Right atrium auricular region (tissue), 2 donors: ENCODE measurements at places on chromosomes 3 and 15. TPM values are rescaled to one million over a fixed set of nuclear protein-coding genes. Genes with fewer than 3 reads are reported as not detected.

Gene ACKR4
- total RNA-seq: 7.9 TPM

Gene APEH
- 61.1 TPM for total RNA-seq

Gene ARPIN
- 8.3 TPM for total RNA-seq

Gene TRA2B
- total RNA-seq: 163 TPM

Gene CCR3
- not detected for total RNA-seq

Gene CLDN16
- 0.16 TPM for total RNA-seq

Gene SCAMP5
- 7.5 TPM for total RNA-seq

Gene ZNF860
- 0.28 TPM for total RNA-seq

Gene GOLGA6D
- total RNA-seq: not detected

Gene COL7A1
- total RNA-seq: 1.9 TPM

Gene CD86
- total RNA-seq: 5.1 TPM

Gene PRKCD
- 11.1 TPM for total RNA-seq

- no peak for DNase-seq
Observed at GRCh38 chr3:50415061-50415460, 55.7 kb upstream of the TMEM115 start.

DNA sequence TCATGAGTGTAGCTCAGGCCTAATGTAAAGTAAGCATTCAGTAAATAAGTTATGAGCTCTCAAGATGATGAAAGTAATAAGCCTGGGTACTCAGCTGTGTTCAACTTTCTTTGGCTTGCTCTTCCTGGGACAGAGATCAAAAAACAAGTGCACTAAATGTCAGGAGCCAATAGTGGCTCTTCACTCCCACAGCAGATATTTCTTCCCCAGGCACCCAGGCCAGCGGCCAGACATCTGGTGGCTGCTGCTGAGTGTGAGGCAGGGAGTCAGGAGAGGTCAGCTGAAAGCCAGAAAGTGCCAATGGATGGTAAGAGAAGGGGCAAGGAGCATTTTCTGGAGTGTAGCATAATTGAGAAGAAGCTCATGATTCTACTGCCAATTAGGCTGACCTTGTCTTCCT lies 18.2 kb upstream of the ITGA11 start:
- no peak for DNase-seq

DNA sequence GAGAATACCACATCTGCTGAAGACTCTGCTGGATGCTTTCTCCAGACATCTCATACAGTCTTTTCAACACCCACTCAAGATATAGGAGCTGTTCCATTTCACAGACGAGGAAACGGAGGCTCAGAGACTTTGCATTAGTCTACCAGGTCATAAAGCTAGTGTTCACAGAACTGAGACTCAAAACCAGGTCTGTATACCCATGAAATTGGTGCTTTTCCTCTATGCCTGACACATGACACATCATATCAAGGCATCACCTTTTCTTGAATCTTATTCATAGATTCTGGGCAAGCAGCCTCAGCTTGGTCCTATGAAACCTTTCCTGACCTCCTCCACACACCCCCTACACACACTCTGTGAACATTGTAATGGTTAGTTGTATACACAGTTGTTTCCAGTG lies 101.2 kb downstream of the LPP start:
- no peak for DNase-seq

- no peak for DNase-seq
Observed at GRCh38 chr15:48221885-48222284, 15.8 kb downstream of the SLC12A1 start.

DNA sequence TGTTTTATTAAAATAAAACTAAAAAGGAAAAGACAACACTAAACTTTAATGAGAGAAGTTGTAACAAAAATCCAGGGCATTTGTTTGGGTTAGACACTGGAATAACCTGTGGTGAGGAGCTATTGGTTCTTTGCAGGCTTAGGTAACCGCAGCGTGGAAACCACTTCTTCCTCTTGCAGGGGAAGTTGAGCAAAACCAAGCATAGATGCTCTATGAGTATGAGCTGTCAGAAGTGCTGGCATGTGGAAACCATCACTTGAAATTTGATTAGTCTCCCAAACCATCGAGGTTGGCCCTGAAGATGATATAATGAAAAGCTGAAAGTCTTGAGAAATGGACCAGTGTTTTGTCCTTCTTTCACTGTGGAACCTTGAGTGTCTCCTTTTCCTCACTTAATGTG lies 127.1 kb upstream of the RBMS3 start:
- no peak for DNase-seq

DNA sequence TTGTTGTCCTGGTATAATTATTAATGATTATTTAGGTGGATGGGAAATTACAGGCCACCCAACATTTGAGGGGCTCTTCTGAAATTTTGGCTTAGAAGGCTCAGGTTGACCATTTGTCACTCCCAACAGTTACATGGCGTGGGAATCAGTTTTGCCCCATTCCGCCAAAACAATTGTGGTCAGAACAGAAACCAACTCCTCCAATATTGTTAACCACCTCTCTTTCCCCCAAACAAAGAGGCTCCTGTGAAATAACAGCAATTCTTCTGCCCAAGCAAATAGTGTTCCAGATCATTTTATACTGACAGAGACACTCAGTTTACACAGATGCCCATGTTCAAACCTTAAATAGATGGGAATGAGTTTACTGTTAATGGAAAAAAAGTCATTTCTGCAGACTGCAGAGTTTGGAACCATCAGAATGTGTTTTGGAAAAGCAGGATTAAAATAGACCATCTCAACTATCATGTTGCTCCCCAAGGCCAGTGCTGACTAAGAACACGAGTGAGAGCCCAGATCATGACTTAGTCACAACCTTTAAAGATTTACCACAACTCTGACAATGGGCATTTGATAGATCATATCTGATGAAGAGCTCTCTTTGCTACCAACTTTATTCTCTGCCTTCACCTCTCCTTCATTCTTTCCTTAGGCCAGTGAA lies 102.1 kb downstream of the DUT start:
- DNase-seq: no peak

- DNase-seq: no peak
Observed at GRCh38 chr3:6416049-6416661, 444.8 kb upstream of the GRM7 start.

- peak; percentile 95 for DNase-seq
Observed at GRCh38 chr3:127590593-127591465, at the start of gene TPRA1. Gene TPRA1, minus strand, starts transcription at chr3:127590733. Its CDS starts 10,587 bp downstream, at chr3:127580146.

DNA sequence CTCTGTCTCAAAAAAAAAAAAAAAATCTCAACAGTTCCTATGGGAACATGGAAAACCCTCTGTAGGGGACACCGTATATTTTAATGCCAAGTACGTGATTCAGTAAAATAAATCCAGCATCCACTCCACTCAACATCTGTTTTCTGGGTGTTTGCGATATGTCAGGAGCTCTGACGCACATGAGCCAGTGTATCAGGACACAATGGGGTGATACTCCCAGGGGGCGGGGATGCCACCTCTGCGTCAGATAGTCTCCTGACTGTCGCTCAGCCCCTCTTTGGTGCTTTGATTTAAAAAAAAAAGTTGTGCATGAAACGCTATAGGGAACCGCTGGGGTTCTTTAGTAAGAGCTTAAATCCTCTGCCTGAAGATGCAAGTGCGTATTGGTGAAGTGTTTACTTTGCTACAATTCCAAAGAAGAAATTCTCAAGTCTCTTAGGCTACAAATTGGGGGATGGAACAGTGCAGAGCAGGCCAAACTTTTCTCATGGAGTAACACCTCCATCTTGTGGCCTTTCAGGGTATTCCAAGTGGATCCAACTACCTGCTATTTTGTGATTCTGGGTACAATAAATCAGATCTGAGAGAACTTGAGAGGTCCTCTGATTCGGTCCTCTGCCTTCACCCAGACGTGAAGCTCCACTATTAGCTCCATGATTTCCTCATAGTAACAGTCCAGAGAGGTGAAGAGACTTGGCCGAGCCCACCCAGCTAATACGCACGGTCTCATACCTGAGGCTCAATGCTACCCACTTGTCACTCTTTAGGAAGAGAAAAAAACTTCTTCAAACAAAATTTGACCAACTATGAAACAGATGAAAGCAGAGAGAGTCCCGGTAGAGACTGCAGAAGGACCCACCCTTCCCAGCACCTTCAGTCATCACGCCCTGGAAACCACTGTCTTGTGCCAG lies 9.3 kb upstream of the NR2E3 start:
- DNase-seq: no peak

DNA sequence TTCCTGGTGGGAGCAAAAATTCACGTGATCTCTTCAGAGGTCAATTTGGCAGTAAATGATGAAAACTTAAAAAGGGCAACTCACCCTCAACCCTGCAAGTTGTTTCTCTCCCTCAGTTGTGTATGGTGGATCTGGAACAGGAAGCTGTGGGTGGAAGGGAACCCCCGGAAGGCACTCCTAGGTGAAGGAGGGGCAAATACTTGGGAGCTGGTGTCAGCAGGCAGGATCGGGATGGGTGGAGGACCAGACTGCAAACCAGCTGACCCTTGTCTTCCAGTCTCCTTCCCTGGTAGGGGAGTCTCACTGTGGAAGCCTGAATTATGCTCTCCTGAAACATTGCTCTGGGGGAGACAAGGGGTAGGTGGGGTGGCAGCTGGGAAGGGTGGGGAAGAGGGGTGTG lies 33.5 kb downstream of the PRR23E start:
- DNase-seq: no peak

DNA sequence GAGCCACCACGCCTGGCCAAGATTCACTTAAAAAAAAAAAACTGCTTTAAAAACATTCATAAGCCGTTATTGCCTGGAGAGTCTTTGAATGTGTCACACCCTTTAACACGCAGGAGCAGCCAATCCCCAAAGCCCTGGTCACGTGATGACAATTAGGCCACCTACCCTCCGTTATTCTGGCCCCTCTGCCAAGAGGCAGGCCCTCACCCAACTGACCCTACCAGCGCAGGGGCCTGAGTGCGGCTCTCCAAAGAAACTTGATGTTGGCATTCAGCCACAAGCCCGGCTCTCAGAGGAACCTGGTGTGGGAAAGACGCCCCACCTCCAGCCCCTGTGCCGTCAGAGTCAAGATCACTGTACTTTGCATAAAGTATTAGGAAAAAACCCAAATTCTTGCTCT lies 11.6 kb upstream of the MUC4 start:
- no peak for DNase-seq

GRCh38 chr3:195800240-195800639 lies 11.5 kb downstream of the MUC4 start:
- no peak for DNase-seq

DNA sequence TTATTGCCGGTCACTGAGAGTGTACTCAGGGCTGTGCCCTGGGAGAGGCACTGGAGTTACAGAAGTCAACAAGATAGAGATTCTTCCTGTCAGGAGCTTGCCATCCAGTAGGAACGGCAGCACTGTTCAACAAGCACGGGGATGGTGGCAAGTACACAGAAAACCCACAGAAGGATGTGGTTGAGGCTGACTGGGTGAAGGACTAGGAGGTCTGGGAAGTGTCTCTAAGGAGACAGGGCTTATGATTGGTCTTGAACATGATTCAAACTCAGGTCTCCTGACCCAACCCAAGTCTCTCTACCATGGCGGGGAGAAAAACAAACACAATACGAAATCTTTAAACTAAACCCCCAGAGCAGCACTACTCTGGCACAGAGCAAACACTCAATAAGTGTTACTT lies 37.6 kb downstream of the ERICH6 start:
- DNase-seq: no peak

- no peak for DNase-seq
Observed at GRCh38 chr3:157859541-157859940, 246.7 kb downstream of the SHOX2 start.

GRCh38 chr3:177563792-177564191 lies 366.5 kb upstream of the TBL1XR1 start:
- DNase-seq: no peak

GRCh38 chr3:171039674-171040073 lies 13.2 kb upstream of the SLC2A2 start:
- DNase-seq: no peak

DNA sequence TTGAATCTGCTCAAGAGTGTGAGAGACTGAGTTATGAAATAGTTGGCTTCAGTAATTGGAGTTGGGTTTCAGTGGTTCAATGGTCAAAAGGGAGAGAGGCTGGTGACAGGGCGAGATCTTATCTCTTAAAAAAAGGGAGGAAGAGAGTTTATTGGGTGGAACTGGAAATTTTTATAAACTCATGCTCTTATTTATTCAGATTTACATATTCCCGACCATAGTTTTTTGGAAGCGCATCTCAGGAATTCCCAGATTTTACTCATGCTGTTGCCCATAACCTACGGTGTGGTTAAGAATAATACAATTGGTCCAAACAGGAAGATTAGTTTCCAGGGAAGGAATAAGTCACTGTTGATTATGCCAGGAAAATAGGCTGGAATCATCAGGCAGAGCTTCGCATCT lies 41.4 kb downstream of the CD200 start:
- no peak for DNase-seq

DNA sequence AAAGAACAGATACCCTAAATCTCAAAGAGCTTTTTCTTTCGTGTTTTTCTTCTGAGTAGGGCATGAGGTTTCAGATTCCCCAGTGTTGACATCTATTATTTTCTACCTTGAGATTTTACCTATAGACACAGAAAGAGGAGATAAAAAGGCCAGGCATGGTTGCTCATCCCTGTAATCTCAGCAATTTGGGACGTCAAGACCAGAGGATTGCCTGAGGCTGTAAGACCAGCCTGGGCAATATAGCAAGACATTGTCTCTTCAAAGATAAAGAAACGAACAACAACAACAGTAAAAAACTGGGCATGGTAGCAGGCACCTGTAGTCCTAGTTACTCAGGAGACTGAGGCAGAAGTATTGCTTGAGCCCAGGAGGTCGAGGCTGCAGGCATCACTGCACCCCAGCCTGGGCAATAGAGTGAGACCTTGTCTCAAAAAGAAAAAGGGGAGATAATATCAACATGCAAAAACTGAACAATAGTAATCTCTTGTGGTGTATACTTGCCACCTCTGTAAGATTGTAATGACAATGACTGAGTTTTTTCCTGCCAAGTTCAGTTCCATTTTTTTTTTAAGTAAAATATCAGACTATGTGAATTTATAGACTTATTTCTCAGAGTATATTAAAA lies 71.3 kb downstream of the MBNL1 start:
- no peak for DNase-seq

DNA sequence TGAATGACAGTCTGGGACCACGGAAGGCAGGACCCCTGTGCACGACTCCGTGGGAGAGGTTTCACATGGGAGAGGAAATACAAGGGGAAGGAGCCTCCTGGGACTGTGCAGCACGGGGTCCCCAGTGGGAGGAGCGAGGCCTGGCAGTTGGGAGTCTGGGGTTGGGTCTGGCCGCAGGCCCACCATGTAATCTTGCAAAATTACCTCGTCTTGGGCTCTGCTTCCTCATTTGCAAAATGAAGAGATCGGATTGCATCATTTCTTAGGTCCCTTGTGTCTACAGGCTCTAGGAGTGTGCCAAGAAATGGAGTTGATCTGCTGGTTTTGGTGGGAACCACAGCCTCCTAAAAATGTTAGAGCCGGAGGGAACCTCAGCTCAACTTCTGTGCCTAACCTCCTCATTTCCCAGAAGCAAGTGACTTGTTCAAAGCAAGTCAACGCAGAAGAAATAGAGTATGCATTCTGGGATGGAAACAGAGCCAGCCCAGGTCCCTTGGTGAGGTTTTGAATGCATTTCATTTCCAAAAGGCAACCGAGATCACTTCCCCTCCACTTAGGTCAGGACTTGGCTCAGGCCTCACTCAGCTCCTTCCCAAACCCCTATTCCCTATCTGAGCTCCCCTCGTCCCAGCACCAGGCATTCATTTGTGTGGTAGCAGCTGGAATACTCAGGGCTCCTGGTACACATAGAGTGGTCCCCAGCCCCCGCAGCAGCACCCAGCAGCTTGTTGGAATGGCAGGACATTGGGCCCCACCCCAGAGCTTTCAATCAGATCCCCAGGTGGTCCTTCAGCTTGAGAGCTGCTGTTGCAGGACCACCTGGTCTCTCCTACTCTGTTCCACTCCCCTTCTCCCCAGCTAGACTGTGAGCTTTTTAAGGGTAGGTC lies 267.7 kb downstream of the XXYLT1 start:
- peak; percentile 64 for DNase-seq

- DNase-seq: no peak
Observed at GRCh38 chr15:67025719-67026609, 39.4 kb upstream of the SMAD3 start.

- DNase-seq: no peak
Observed at GRCh38 chr3:23548706-23549105, 257.0 kb upstream of the UBE2E1 start.
